NCI-H2107 (cell line): ENCODE measurements at places on chromosomes 4 and X.

DNA sequence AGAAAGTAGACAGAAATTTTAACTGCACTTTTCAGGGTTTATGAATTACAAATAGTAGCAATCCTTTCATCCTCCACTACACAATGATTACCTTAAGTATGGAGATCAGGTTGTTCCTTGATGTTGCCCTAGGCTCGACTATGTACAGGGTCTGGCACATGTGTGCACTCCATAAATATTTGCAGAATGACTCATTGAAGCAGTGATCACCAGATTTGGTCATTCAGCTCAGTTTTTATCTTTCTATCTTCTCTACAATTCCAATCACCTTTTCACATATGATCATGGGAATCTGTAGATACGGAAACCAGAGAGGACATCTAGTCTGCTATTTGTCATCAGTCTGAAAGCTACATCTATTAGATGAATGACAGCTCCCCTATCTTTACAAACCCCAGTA is 171.7 kb upstream of the HCCS start:
- no peak for DNase-seq

GRCh38 chr4:106369456-106370060 is 980 bp upstream of the GIMD1 start:
- no peak for DNase-seq

DNA sequence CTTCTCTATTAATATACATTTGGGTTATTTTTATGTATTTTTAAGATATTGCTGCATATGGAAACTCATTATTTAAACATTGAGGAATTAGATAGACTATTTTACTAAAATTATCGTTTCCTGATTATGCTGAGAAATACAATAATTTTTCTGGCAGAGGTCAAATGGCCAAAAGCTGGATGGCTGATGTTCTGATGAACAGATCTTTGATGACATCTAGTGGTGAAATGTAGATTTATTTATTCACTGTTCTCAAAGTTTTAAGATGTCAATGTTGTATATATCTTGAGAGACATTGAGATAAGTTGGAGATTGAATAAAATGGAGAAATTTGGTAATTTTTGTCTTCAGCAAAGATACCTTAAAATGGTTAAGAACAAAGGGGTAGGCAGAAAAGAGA is 96.2 kb downstream of the UGT8 start:
- DNase-seq = no peak

DNA sequence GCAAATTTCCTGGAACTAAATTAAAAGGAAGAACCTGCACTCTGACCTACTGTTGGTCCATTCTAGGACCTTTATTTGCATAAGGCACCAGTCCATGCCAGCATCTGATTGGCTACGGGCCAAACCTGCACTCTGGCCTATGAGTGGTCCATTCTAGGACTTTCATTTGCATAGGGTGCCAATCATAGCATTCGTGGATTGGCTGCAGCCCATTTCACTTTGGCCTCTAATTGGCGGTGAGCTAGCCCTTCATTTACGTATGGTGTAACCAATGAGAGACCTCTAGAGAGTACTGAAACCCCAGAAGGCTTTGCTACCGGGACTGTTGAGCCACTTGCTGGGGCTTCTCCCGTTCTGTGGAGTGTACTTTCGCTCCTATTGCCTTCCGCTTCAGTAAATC is 6.1 kb upstream of the RNF175 start:
- no peak for DNase-seq

DNA sequence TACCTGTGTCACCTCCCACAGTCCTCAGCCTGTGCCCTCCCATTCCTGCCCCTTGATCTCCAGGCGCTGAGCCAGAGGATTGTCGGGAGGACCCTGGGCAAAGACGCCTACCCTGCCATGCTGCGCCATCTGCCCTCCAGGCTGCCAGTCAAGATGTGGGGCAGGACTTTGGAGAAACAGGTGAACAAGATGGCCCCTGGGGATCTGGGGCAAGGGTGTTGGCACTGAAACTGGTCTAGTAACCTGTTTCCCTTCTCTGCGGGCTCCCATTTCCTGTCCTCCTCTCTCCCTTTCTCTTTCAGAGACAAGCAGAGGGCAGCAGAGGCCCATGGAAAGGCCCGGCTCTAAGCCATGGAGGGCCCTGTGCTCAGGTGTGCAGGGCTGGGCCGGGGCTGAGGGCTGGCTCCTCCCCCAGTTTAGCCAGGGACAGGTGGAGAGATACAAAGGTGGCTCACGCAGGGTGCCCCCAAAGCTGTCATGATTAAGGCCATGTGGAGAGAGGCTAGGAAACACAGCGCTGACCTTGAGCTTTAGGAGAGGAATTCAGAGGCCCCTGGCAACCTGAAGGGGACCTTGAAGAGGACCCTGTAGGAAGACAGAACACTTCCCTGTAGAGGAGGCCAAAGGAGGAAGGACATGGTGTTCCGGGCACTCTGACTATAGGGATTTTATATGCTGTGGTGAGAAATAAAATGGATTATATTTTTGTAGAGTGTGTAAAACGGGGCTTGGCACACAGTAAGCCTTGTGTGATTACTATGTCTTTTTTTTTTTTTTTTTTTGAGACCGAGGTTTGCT is at the start of gene GLOD5:
Gene GLOD5 (plus strand): TSS at position 74 of the 798 bp plus-strand sequence. CDS start 44 bp downstream, at position 118.
- peak; percentile 71 for DNase-seq

DNA sequence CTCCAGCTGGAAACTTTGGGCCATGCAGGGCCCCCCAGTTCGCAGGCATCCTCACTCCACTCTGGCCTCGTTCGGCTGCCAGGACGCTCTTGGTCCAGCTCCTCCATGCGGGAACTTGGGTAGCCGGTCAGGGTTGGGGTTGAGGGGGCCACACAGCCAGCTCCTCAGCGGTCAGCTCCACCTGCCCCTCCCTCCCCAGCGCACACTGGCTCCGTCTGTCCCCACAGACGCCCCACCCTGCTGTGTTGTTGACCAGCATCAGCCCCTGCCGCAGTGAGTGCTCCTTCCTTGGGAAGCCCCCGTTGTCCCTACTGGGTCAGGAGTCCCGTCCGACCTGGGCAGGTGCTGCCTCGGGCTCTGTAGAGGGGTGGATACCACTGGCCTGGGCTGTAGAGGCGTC is 5.8 kb downstream of the FGFRL1 start:
- no peak for DNase-seq

GRCh38 chrX:46929439-46930261 is 17.4 kb downstream of the JADE3 start:
- DNase-seq = no peak

DNA sequence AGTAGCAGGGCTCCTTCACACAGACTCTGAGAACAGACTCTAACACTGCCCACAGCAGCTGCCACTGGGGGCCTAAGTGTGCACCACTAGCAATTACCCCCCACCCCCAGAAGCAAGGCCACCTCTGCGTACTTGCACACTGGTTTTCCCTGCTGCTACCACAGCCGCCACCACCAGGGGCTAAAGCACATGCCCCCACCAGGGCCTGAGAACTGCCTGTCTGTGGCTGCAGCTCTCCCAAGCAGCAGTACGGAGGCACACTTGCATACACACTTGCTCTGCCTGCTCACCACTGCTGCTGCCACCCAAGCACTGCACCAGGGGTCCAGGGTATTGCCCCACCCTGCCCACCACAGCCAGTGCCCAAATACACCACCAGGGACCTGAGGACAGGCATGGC is 59.6 kb downstream of the SCML2 start:
- DNase-seq = no peak

DNA sequence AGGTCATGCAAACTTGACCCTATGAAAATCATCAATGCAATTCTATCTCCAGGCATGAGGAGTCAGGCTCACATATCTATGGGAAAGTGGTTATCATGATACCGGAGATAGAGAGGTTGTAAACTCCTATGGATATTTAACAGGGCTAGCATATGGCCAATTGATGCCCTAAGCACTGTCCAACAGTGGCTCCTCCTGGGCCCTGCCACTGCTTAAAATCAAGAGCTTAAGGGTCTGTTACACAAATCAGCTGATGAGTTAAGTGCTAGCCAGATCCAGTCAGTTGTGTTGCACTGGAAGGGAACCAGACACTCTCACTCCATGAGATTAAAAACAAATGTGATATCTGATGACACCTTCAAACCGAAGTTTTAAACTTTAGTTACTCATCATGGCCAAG is 337.6 kb downstream of the STIM2 start:
- no peak for DNase-seq

DNA sequence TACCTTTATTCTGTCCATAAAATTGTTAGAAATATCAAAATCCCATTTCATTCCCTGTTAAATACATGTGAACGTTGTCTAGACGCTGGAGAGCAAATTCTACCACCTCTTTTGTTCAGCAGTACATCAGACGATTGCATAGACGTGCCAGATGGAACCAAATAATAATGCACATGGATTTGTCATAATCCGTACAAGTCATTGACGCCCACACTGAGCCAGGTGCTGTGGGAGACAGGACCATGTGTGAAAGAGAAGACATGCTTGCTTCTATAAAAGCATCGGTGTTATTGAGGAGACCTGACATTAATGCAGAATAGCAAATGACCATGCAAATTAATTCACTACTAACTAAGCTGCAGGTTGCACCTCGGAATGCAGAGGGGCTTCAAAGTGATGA is 175.0 kb downstream of the PTTG2 start:
- no peak for DNase-seq

GRCh38 chrX:30253257-30253656 is 6.3 kb downstream of the MAGEB1 start:
- DNase-seq = no peak

GRCh38 chr4:6869944-6870343 is 39.7 kb upstream of the TBC1D14 start:
- no peak for DNase-seq

GRCh38 chrX:119229253-119229615 is 6.9 kb upstream of the PGRMC1 start:
- DNase-seq = no peak

GRCh38 chr4:180710628-180711337 is 1532.4 kb upstream of the TENM3 start:
- no peak for DNase-seq

DNA sequence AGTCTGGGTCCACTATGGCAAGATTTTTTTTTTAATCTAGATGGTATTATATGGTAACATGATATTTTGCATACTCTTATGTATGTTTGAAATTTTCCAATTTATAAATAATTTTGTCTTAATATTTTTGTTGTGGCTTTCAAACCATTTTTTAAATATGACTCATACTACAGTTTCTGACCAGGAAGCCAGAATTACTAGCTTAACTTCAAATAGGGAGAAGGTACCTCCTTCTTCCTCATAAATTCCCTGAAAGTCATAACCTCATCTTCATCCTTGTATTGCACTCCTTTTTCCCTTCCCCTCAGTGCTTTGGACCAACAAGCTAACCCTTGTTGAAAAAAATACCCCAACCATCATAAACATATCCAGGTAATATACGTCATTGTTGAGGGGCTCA is 21.6 kb downstream of the ARAP2 start:
- DNase-seq = no peak

- DNase-seq = no peak
Observed at GRCh38 chrX:19019996-19020395, 36.1 kb upstream of the PHKA2 start.

DNA sequence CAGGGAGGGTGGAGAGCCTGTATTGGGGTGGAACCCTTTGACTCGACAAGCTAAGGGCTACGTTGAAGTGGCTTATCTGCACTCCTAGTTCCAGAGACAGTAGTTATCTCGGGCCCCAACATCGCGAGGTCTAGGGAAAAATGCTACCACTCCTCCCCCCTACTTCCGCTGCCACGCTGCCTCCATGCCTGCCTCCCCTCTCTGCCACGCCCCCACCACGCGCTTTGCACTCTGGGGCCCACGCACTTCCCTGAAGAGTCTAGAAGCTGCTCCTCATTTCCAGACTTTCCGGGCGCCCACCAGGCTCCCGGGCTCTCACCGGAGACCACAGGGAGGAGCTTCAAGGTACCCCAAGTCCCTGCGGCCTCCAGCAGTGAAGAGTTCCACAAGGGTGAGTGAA is at the start of gene PASD1:
Gene PASD1 (plus strand): TSS at position 227 of the 400 bp plus-strand sequence. CDS start 37,879 bp downstream, outside the sequence.
- no peak for DNase-seq

- no peak for DNase-seq
Observed at GRCh38 chr4:112765317-112765974, 128.5 kb downstream of the LARP7 start.

GRCh38 chr4:120452001-120452400 is 385.4 kb upstream of the MAD2L1 start:
- DNase-seq = no peak

DNA sequence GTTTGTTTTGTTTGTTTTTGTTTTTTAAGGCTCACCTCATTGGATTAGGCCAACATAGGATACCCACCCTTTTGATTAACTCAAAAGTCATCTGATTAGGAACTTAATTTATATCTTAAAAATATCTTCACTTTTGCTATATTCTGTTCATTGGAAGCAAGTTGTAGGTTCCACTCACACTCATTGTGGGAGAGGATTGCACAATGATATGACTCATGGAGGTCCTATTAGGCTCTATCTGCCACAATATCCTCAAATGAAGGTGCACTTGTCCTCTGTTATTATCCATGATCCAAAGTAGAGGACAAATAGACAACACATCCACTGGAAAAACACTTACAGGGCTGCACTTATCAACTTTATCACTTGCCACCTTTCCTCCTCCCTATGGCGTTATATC is 60.5 kb upstream of the ADAMTS3 start:
- DNase-seq = no peak

DNA sequence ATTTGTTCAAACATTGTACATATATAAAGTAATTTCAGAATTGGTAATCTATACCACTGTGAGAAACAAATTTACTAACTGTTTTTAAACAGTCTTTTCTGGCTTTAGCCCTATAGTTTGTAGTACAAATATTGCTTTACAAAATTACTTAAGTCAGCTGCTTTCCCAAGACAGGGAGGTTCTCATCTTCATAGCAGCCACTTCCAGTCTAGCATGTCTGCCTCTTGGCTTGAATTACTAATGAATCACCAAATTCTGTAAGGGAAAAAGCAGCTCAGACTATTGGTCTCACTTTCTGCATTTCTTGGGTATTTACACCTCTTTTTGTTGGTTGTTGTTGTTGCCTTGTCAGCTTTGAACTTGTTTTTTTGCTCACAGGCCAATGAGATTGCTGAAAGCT is 187.2 kb downstream of the NPFFR2 start:
- no peak for DNase-seq

- no peak for DNase-seq
Observed at GRCh38 chrX:36957425-36958328, 50.5 kb upstream of the FAM47C start.

DNA sequence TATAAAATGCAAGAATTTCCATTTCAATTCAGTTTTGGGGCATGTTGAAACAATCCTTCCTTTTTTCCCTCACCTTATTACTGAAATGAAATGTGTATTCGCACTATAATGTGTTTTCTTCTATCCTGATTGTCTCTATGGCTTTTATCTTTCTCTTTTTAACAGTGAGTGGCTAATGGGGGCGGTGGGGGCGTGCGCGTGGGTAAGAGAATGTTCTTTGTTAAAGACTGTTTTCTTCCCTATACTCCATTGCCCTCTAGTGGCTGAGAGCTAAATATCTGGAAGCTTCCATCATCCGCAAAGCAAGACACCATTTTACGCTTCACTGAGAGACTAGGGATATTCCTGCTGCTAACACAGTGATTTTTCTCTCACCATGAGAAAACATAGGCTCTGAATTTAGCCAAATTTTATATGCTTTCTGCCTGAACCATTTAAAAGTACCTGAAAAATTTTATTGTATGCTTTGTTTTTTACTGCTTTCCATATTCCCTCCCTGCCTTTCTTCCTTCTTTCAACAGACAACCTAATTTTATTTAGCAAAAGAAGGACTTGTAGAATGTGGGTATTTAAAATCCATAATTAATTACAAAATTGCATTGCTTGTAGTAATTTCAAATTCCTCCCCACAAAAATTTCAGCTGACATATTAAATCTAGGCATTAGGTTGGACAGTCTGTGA is 194.0 kb downstream of the GASK1B start:
- no peak for DNase-seq

- no peak for DNase-seq
Observed at GRCh38 chr4:53015681-53016080, 153.6 kb downstream of the RASL11B start.

- no peak for DNase-seq
Observed at GRCh38 chr4:151604238-151604637, 156.6 kb downstream of the GATB start.
